ENCODE measurements at places on chromosomes 5 and 9. TPM values are rescaled to one million over a fixed set of nuclear protein-coding genes. Genes with fewer than 3 reads are reported as not detected.

Gene RHOBTB3
- 54.8 TPM for polyA plus RNA-seq

Gene GFPT2
- 3.4 TPM for polyA plus RNA-seq

Gene NR6A1
- 3.1 TPM for polyA plus RNA-seq

Gene ESM1
- polyA plus RNA-seq, result 1.0 TPM

Gene TNFAIP8
- 5.7 TPM for polyA plus RNA-seq

Gene PCDHGA7
- 0.92 TPM for polyA plus RNA-seq

Gene FBXO10
- polyA plus RNA-seq, result 6.2 TPM

Gene PTGER4
- polyA plus RNA-seq, result 12.1 TPM

Gene GCNT4
- 1.7 TPM for polyA plus RNA-seq

Gene SV2C
- polyA plus RNA-seq, result 0.14 TPM

Gene CEP78
- 5.2 TPM for polyA plus RNA-seq
